ENCODE measurements at places on chromosomes 5 and 9. TPM values are rescaled to one million over a fixed set of nuclear protein-coding genes. Genes with fewer than 3 reads are reported as not detected.
A peak's percentile ranks its signal among the peaks of the same experiment; 100 is the strongest.

DNA sequence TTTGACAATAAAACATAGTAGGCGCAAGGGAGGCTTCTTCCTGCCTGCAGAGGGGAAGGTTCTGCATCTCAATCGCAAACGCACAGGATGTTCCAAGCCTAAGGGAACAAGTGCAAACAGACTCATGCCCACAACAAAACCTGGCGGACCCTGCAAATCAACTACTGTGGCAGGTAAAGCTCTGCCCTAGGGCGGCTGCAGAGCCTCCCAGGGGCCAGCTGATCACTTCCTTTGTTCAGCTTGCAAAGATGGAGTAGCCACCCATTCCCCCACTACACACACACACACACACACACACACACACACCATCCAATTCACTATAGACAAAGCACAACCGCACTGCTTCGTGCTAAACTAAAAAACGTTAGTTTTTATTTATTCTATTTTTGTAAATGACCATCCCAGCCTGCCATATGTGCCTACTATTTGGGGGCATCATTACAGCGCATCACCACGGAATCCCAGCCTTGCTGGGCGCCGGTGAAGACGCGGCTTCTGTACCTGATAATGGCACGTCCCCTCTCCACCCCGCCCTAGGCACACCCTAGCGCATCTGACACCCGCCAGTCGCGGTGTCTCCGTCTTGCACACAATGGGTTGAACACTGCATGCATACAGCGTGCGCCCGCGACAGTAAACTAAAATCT is 57.6 kb downstream of the DPYSL3 start:
- DNase-seq = no peak

GRCh38 chr5:73280821-73281746 is 108.1 kb downstream of the TMEM174 start:
- no peak for DNase-seq

DNA sequence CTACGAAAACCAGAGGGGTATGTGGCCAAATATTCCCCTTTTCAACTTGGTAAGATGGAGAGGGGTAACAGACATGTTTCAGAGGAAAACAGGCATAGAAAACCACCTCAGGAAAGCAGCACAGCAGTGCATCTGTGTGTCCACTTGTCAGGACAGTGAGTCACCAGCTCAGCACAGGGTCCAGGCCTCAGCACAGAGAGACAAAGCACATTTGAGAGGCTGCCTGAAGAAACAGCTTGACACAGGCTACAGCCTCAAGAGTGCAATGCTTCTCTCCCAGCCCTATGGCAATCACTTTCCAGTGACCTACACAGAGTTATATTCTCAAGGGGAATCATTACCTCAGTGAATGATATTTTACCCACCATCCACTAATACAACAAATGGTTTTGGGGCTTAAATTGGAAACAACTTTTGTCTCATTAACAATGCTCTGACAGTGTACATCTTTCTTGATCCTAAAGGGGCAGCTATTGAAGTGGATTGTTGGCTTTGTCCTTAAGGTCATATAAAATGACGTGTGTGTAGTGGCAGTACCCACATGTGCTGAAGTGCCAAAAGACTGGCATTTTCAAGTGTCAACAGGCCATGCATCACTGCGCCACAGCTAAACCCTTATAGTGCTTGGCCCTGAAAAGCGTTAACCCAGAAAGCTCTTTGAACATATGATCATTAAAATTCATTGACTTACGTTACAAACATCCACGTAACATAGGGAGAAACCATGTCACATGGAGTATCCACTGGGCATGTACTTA is 46.4 kb downstream of the ERMP1 start:
- no peak for DNase-seq

HSD17B4 gene
- 239 TPM for total RNA-seq

ZDHHC11B gene
- total RNA-seq = 66.2 TPM

DNA sequence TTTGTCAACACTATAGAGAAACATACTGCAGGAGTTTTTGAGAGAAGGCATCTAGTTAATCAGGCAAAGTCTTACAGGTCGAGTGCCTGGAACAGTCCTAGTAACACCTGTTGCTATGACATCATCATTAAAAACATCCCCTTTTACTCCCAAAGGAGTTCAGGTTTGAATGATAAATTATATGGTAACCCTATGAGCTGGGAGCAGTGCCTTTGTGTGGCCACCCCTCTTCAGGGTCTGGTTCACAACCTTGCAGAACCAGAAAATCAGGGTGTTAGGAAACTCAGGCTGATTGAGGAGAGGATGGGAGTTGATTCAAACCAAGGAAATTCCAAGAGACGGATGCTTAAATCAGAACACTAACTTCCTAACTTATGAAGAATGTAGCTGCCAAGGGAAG is 179.1 kb upstream of the RASEF start:
- no peak for DNase-seq

DNA sequence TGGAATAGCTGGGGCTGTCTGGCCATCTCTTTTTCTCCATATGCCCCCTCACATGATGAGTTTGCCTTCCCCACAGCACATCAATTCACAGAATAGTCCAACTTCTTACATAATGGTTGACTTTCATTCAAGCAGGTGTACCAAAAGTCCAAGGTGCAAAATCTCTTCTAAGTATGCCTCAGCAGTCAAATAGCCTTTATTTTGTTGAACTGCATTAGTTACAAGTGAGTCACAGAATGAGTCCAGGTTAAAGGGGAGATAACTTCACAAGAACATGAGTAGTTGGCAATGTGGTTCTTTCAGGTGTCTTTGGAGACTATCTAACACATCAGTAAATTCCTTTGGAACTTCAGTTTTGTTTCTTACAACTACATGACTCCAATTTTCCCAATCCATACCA is 672.5 kb downstream of the PRELID2 start:
- no peak for DNase-seq

DNA sequence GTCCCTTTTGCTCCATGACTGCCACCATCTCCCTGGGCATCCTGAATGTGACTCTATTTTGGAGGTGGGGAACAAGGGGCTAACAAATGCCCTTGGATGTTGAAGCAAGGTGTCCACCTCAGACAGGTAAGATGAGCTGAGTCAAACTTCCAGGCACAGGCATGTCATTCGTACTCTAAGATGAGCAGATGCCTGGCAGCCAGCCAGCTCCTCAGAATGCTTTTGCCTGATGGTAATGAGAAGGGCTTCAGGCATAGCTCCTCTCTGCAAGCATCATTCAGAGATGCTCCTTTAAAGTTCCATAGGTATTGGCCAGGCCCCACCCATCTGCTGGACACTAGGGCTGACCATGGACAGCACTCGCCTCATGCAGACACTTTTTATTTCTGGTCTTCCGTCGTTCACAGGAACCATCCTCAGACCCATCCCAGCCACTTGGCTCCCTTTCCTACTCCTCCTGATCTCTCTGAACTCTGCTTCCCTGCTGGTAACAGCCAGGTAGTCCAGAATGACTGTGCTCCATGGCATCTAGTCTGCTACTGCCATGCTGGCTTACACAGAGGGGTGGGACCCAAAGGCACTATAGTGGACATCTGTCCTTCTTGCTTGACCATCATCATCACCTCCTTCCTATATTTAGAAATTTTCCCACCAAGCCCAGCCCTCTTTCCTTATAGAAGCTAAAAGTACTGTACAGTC is 118.8 kb downstream of the GLIS3 start:
- no peak for DNase-seq

- no peak for DNase-seq
Measured at GRCh38 chr9:76595645-76596044, 136.7 kb downstream of the GCNT1 start.

DNA sequence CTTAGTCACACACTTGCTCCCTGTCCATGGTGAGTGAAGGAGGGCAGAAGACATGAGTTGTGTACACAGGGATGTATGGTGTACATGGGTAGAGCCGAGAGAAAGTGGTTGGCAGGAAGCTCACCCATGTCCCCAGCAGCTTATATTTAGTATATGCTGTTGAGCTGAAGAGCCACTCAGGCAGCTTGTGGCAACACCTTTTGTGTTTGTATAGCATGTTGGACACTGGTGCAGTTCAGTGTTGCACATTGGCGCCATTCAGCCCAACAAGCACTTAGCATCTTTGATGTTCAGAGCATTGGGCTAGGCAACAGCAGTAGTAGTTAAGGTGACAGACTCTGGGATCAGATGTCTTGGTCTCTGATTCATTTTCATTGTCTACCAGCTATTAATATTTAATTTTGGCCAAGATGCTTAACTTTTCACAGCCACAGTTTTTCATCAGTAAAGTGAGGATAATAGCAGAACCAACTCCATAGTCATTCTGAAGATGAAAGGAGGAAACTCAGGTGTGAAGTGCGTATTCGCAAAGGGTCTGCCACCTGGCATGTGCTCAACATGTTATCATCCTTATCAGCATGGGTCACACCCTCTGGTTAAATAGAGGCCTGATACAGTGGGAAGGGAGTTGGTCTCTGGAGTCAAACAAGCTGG is 184.8 kb downstream of the NR3C1 start:
- DNase-seq = no peak

- DNase-seq = no peak
Measured at GRCh38 chr5:116699332-116699731, 124.7 kb upstream of the SEMA6A start.

KIF2A gene
- 104 TPM for total RNA-seq

DNA sequence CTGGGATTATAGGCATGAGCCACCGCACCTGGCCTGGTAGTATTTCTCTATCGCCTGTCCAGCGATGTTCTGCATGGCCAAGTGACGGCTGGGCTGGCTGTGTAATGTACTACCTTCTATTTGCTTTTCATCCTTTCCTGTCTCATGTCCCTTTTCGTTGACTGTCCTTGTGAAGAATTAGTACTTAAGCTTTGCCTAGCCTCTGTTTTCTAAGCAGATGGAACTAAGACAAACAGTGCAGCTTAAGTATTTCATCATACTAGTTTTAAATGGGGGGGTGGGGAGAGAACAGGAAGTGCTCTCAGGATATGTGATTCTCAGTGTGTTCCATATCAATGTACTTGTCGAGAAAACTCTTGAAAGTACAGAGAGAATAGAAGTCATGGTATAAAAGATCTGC is 31.7 kb upstream of the CCL21 start:
- no peak for DNase-seq

SLC44A1 gene
- total RNA-seq = 189 TPM

DNA sequence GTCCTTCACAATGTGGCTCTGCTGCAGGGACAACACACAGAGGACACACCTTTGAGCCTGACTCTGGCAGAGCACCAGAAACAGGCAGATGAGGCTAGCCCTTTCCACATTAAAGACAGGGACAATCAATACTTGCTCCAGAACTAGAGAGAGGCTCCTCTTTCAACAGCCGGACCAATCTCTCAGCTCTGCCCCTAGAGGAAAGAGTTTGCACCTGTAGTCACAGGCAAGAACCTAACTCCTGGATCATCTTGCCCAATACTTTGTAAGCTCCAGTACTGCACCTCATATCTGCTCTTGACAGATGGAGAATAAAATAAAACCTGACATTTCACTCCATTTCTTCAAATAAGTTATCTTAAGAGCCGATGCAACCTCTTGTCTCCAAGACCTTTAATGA is 52.1 kb downstream of the EPB41L4A start:
- DNase-seq = no peak

DNA sequence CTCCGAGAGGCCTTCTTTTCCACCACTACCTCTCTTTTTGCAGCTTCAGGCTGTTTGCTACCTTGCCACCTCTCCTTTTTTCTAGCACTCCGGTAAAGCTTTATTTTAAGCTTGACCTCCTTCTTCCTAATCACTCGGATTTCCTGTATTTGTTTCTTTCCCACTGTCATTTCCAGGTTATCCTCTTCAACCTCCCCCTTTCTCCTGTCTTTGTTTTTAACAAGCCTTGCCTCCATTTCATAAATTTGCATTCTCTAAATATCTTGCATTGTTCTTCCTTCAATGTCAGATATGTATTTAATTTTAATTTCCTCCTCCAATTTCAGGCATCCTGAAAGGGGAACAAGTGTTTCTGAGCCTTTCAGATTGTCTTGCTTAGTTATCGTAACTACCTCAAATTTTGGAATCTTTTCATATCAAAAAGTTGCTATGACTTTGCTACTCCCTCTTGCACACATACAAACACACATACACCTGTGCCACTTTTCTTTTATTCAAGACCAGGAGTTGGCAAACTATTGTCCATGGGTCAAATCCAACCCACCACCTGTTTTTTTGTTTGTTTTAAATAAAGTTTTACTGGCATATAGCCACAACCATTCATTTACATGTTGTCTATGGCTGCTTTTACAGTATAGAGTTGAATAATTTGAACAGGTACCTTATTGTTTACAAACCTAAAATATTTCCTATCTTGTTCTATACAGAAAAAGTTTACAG is 22.7 kb downstream of the DPYSL3 start:
- no peak for DNase-seq

GRCh38 chr5:2908086-2908485 is 156.6 kb upstream of the IRX2 start:
- no peak for DNase-seq

CMYA5 gene
- total RNA-seq = 9.9 TPM

FOXD4 gene
- 1.0 TPM for total RNA-seq

TAF11L10 gene
- total RNA-seq = not detected

GRCh38 chr9:126293522-126293889 is 33.1 kb upstream of the MVB12B start:
- DNase-seq = no peak

DNA sequence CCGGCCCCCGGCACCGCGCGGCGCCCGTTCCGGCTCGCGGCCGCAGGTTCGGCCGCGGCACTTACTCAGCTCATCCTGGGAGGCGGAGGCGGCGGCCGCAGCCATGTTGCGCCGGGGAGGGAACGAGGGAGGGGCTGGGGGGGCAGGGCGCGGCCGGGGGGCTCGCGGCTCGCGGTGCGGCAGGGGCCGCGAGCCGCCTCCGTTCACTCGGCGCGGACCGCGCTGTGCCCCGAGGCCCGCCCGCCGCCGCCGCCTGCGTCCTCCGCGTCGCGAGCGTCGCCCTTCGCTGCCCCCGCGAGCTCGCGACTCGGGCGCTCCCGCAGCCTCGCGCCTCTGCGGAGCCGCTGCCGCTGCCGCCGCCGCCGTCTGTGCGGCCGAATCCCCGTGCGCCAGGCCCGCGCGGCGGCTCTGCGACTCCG is 735 bp downstream of the ECPAS start:
- DNase-seq = peak; percentile 39

GRCh38 chr5:176169393-176170063 is 68.7 kb upstream of the SIMC1 start:
- DNase-seq = no peak

- no peak for DNase-seq
Measured at GRCh38 chr5:10793785-10794184, 32.8 kb upstream of the DAP start.

DNA sequence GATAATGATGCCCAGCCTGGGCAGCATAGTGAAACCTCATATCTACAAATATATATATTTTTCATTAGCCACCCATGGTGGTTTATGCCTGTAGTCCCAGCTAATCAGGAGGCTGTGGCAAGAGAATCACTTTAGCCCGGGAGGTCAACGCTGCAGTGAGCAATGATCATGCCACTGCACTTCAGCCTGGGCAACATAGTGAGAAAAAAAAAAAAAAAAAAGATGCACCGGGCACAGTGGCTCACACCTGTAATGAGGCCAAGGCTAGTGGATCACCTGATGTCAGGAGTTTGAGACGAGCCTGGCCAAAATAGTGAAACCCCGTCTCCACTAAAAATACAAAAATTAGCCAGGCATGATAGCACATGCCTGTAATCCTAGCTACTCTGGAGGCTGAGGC is 50.2 kb upstream of the ADRA1B start:
- DNase-seq = no peak

- no peak for DNase-seq
Measured at GRCh38 chr9:21883642-21884041, 81.2 kb downstream of the MTAP start.

ECSCR gene
- 2.0 TPM for total RNA-seq

- DNase-seq = no peak
Measured at GRCh38 chr9:98356953-98357690, 101.7 kb upstream of the TBC1D2 start.

GRCh38 chr9:130144703-130145102 is 27.5 kb upstream of the NCS1 start:
- no peak for DNase-seq

ADAMTS13 gene
- 18.5 TPM for total RNA-seq

CFAP157 gene
- total RNA-seq = 0.22 TPM
